ENCODE measurements at places on chromosomes 13 and 19.

GRCh38 chr13:33497146-33497845 is 211.7 kb upstream of the STARD13 start:
- no peak for DNase-seq

- DNase-seq = no peak
Observed at GRCh38 chr13:30479154-30479882, 13.6 kb upstream of the HMGB1 start.

- no peak for DNase-seq
Observed at GRCh38 chr19:45179072-45179891, 698 bp downstream of the BLOC1S3 start.

GRCh38 chr13:99037756-99038155 is 59.9 kb upstream of the DOCK9 start:
- no peak for DNase-seq

GRCh38 chr19:16022251-16022650 is 54.0 kb upstream of the TPM4 start:
- no peak for DNase-seq

- no peak for DNase-seq
Observed at GRCh38 chr13:46647512-46648065, 94.6 kb downstream of the LRCH1 start.

DNA sequence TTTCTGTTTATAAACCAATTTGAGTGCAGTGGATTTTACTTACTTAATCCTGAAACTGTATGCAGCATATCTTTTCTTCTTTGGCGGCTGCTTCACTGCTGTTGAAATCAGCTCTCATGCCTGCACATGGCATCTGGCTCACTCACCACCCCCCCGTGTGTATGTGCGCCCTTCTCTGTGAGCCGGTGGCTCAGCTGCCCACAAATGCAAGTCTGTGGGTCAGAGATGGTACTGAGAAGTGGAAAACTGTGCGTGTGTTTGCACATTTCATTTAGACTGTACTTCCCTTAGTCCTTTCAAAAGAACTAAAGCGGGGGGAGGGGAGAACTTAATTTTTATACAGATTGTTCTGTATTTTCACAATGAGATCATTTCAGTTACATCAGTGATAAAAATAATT is 307.6 kb downstream of the SHISA2 start:
- no peak for DNase-seq

DNA sequence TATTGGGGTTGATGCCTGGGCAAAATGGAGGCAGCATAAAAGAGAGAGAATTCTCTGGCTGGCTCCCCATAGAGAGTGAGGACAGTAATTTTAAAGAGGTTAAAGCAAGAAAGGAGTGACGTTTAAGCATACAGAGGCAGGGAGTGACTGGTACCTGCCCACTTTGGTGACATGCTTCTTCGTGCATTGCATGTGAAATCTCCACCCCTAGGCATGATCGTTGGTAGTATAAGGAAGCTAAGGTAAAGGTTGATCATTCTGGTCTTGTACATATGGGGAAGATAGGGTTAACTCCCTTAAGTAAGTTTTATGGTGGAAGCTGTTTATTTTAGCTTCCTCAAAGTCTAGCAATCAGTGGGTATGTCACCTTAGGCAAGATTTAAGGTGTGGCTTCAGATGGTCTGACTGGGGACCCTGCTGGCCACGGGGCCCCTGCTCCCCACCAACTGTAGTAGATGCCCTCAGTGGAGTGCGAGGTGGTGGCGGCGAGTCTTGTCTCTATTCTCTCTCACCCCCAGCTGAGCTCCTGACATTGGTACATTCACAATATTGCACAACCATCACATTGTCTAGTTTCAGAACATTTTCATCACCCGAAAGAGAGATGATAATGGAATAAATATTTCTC is 797.5 kb upstream of the SPRY2 start:
- no peak for DNase-seq

DNA sequence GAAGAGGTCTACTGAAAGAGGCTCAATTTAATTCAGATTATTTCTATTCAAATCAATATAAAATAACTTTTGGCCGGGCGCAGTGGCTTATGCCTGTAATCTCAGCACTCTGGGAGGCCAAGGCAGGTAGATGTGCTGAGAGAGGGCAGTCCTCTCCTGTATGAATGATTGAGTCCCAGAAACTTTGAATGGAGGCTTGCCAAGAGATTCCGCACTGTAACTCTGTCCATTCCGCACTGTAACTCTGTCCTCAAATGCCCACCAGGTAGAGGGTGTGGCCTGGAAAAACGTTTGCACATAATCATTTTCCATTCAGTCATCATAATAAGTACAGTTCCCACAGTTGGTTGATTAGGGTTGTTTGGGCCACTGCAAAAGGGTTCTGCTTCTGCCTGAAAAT is 274.7 kb upstream of the SOX21 start:
- no peak for DNase-seq

DNA sequence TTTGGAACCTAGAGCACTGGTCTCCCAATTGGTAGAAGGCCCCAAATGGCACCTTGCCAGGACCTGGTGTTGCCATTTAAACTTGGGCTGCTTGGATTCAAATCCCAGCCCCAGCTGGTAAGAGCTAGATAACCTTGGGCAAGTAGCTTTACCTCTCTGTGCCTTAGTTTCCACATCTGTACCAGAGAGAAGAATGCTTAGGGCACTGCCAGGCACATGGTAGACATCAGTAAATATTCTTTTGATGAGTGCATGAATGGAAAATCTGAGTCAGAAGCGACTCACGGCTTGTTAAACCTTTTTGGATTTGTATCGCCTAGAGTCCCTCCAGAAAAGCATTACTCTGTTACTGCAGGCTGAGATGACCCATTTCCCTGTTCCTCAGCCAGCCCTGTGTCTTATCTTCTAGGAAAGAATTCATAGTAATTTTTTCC is 90.9 kb downstream of the SIPA1L3 start:
- no peak for DNase-seq

GRCh38 chr13:114244637-114245036 is 9.9 kb downstream of the CDC16 start:
- DNase-seq = no peak

DNA sequence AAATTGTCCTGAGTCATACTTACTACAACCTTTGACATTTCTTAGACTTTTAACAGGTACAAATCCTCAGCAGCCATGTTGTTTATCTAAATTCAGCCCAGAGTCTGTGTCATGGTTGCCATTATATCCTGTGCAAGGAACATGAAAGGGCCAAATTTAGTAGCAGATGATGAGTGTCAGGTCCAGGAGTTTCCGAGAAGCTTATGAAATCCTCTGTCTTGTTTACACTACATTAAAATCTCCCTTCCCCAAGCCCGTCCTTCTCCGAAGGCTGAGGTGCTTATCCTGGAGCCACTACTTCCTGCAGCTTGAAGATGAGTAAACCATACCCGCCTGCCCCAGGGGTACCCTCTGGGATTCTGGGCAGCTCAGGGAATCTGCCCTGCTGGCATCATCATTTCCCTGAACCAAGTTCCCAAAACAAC is 102.6 kb upstream of the SERP2 start:
- no peak for DNase-seq

DNA sequence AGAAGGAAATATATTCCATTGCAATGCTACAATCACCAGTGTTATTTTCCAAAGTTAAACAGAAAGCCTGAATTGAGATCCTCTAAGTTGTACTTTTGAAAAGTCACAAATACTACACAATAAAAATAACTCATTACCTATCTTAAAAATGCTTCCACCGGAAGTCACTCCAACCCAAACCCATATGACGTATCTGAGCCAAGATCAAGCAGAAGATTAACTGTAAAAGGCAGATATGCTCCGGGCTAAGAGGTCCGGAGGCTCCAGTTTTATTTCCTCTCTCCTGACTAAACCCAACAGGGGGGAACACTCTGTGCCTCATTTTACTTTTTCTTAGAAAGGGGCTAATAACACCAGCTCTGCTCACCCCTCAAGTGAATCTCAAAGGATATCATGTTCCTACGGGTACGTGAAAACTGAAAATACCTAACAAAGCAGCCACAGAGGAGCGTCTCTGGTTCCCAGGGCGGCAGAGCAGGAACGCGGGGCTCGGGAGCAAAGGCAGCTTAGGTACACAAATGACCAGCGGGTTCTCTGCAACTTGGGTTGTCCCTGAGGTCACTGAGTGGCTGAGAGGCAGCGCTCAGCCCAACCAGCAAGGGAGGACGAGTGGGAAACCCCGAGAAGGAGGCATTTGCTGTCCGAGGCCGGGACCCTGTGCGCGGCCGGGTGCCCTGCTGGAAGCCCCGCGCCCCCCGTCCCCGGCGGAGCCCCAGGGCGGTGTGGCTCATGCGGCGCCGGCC is 750 bp downstream of the RAB20 start:
- no peak for DNase-seq

DNA sequence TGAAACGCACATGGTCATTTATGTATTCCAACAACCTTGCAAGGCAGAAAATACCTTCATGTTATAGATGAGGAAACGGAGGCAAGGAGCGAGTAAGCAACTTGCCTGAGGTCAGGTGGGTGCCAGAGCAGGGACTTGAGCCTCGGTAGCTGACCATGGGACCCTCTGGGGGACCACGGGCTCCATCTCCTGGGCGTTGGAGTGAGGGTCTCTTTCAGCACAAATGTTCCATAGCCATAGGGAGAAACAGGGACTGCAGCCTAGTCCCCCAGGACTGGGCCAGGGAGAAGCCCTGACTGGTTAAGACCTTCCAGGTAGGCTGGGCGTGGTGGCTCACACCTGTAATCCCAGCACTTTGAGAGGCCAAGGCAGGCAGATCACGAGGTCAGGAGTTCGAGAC is 38.4 kb upstream of the ADGRE5 start:
- no peak for DNase-seq

- no peak for DNase-seq
Observed at GRCh38 chr13:35882722-35883497, 248.3 kb downstream of the DCLK1 start.

DNA sequence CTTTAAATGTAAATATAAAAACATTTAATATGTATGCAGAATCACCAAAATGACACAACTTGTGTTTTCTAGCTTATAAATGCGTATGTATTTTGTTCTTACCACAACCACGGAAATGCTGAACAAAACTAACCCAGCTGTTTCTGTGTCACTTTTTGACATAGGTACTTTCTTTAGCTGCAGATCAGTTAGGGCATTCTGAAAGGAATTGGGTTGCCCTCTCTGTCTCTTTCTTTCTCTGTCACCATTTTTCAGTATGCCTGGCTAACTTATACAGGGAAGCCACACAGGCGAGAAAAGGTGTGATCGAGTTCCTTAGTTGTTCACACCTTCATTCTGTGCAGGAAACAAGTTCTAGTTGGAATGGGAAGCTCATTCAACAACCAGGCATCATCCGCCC is 72.6 kb upstream of the ARGLU1 start:
- no peak for DNase-seq

DNA sequence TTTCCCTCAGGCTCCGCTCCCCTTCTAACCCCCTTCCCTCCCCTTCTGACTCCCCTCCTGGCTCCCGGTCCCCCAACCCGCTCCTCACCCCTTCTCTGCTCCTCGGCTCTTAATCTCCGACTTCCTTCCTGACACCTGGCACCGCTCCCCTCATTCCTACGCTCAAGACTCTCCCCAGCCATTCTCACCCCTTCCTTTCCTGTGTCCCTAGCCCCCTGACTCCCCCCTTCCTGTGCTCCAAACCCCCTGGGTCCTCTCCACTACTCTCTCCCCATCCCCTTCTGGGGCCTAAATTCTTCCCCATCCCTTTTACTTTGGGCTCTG is 658 bp downstream of the CLPP start:
- no peak for DNase-seq

DNA sequence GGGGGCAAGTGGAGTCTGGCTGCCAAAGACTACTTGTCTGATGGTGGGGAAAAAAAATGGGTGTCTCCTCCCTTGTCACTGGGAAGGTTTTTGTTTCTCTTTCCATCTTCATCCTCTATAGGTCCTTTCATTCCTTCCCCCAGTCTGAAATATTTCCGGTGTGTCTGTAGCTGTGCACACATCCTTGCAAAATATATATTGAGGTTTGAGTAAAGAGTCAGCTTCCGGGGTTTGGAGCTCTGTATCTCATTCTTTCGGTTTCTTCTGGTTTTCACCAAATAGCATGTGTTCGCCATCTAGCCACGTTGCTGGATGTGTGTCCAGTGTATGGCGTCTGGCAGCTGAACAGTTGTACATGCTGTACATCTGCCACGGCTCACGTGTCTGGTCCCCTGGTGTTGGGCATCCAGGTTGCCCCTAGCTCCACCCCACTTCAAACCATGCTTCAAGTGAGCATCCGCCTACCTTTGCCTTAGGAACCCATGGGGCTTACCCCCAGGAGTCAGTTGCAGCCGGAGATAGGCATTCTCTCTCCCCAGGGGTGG is 142.2 kb downstream of the SIPA1L3 start:
- DNase-seq = no peak

GRCh38 chr13:109697936-109698335 is 88.4 kb downstream of the IRS2 start:
- DNase-seq = no peak

DNA sequence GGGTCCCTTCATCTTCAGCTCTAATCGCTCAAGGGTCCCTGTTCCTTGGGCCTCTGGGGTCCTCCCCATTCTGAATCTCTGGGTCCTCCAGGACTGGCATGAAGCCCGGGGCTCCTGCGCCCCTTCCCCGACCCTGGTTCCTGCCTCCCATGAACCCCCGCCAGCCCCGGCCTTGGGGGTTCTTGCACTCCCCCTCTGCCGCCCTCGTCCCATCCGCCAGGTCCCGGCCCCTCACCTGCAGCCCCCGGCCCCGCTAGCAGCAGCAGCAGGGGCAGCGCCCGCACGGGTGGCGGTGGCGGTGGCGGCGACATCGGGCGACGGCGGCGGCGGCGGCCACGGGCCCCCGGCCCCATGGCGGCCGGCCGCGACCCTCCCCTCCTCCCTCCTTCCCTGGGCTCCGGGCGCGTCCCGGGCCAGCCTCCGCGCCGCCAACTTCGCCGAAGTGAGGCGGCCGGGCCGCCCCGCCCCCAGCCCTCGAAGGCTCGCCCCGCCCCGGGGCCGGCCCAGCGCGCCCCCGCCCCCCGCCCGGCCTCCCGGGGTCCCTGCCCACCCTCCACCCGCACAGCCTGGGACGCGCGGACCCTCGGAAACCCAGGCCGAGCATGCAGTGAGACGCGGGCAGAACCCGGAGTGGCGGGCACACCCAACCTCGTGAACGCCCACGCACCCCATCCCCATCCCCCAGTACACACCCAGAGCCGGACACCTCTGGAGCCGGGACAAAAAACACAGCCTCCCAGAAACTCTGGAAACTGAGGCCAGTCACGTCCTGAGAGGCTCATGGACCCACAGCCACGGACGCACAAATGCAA is at the start of gene NOTCH3:
Gene NOTCH3 (minus strand): TSS at position 443 of the 812 bp plus-strand sequence. CDS start 90 bp downstream, at position 353.
- no peak for DNase-seq

DNA sequence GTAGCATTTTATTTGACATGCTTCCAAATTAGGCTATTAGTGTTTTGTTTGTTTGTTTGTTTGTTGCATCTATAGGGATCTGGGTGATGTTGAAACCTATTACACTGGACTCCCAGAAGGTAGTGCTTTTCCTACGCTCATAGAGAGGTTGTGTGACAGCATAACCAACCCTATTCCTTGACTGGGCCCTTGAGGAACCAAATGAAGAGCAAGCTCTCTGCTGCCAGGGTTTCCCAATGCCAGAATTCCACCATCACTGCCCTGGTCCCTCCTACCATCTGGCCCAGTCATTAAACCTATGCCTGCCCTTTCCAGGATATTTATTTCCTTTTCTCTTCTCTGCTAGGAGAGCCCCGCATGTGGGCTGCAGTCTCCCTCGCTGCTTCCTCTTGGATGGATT is 210.6 kb downstream of the IRS2 start:
- no peak for DNase-seq

GRCh38 chr13:58187881-58188280 is 556.3 kb downstream of the PCDH17 start:
- DNase-seq = no peak
